A673 (cell line): ENCODE measurements at places on chromosomes 7 and 10.
A peak's percentile ranks its signal among the peaks of the same experiment; 100 is the strongest.

DNA sequence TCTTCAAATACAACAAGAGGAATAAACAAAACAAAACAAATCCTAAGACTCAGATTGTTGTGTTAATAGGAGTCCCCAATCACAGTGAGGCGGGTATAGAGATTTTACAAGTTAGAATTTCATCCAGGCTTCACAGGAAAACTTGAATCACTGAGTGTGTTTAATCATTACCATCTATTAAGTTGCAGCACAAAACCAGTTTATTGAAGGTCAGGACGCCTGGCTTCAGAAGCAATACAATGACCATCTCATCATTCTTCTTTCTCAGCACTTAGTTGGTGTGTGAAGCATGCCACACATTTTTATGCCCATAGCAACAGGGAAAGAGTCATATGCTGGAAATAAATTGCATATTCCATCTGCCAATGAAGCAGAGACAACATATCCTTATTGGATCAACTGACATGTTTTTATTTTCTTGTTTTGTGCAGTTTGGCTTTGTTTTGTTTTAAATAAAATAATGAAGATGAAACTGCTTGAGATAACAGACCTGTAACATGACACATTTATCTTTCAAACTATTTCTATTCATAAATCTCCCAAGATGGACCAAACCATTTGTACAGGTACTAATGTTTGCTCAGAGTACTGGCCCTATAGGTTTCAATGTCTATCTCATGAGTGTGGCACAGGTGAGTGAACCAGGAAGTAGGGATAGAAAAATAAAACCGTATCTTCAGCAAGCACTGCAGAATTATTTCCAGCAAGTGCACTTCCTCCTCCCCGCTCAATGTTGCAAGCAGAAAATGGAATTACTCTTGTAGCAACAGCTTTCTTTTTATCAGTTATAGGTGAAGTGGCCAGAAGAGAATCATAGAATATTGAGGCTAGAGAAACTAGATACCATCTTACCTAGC, 40.4 kb downstream of the TAC1 start:
- no peaks in the 10 kb centered on the region for H3K36me3 ChIP-seq
- no peak overlapping the region for H3K4me3 ChIP-seq
- no peaks in the 10 kb centered on the region for H3K27me3 ChIP-seq
- H3K4me1 ChIP-seq: no peaks in the 10 kb centered on the region
- DNase-seq: no peak

DNA sequence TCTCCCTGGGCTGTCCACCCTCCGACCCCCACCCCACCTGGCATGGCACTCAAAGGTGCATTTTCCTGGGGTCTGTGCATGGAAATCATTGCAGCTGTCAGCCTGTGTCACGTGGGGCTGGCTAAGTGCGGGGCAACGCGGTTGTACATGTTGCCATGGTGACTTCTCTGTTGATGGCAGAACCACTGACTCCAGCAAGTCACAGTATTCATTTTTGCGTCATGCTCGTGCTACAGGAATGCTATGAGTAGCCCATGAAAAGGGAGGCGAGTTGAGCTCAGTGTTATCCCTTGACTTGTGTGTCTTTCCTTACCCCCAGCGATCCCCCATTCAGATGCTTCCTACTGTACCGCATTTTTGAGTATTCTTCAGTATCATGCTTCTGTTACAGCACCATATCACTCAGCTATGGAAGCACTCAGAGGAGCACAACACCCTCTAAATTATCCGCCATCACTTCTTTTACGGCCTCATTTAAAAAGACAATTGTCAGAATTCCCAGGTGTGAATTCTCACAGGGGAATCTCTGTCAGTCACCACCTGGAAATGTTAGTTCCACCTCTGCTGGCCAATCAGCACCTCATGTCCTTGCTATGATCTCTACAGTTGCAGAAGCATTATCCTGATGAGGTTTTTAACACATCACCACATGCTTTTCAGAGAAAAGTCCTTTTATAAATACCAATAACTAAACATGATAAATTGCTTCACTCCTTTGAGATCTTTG, 194.4 kb upstream of the C7orf33 start:
- no peak for DNase-seq
- H3K27ac ChIP-seq: no peak overlapping the region
- no peaks in the 10 kb centered on the region for H3K36me3 ChIP-seq
- H3K4me1 ChIP-seq: no peaks in the 10 kb centered on the region
- H3K27me3 ChIP-seq: no peaks in the 10 kb centered on the region

GRCh38 chr10:46237815-46238510, 48.8 kb upstream of the ANTXRL start:
- no peaks in the 10 kb centered on the region for H3K4me1 ChIP-seq
- peaks cover 4% of the 10 kb centered on the region for H3K27me3 ChIP-seq
- H3K36me3 ChIP-seq: no peaks in the 10 kb centered on the region
- H3K4me3 ChIP-seq: no peak overlapping the region

DNA sequence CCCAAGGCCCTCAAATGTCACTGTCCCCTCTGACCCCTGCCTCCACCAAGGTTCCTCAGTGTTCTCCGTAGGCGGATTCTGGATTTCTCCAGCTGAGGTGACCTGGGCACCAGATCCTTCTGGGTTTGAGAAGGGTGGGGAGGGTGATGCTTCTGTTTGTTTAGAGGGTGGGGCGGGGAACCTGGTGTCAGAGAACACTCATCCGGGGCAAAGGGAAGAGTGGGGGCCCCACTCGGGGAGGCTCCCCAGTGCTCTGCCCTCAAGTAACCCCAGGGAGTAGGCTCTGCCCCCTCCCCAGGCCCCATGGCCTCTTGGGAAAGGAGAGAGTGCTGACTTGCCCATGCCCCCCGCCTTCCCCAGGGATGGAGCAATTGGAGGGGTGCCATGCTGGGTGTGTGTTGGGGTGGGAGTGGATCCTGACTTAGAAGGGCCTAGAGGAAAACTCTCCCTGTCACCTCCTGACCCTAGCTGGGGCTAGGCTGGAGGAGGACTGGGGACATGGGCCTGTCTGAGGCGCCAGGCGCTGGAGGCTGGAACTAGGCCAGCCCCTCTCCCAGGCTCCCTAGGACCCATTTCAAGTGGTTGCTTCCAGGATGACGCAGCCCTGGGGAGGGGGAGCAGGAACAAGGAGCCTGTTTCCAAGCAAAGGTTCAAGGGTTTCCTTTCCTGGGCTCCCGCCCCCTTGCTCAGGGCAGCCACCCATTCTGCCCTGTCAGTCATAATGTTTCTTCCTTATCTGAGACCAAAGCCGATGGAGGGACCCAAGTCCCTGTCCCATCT, 27.9 kb downstream of the KAZALD1 start:
- no peaks in the 10 kb centered on the region for H3K4me1 ChIP-seq
- H3K4me3 ChIP-seq: no peak overlapping the region
- peaks cover 53% of the 10 kb centered on the region for H3K27me3 ChIP-seq

DNA sequence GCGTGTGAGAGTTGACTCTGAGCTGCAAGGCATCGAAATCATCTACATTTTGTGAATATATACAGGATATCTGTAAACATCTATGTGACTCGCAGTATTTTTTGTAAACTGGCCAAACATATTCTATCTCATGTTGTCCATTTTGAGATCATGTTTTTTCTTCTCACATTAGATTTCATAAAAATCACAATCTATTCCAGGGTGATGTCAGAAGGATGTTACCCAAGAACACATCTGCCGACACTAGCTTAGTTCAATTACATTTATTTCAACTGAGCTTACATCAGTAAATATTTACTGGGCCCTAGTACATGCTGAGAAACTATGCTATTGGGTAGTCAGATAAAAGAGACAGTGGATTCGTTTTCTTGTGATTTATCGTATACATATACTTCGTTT, 2.5 kb upstream of the BUB3 start:
- H3K27me3 ChIP-seq: peaks cover 46% of the 10 kb centered on the region
- H3K4me1 ChIP-seq: peaks cover 6% of the 10 kb centered on the region
- no peak overlapping the region for H3K27ac ChIP-seq
- no peak overlapping the region for H3K4me3 ChIP-seq

- peaks cover 7% of the 10 kb centered on the region for H3K4me1 ChIP-seq
- H3K27ac ChIP-seq: no peak overlapping the region
- no peak overlapping the region for H3K4me3 ChIP-seq
Observed at GRCh38 chr10:23294638-23295247, 49.9 kb downstream of the C10orf67 start.

GRCh38 chr10:14383266-14383665, 52.5 kb upstream of the FRMD4A start:
- no peak overlapping the region for H3K27ac ChIP-seq
- no peaks in the 10 kb centered on the region for H3K4me1 ChIP-seq
- H3K4me3 ChIP-seq: no peak overlapping the region
- peaks cover 19% of the 10 kb centered on the region for H3K27me3 ChIP-seq
- H3K36me3 ChIP-seq: no peaks in the 10 kb centered on the region
- peak; percentile 19 for DNase-seq

- no peak overlapping the region for H3K27ac ChIP-seq
- H3K36me3 ChIP-seq: no peaks in the 10 kb centered on the region
- H3K4me3 ChIP-seq: no peak overlapping the region
- peaks cover 6% of the 10 kb centered on the region for H3K4me1 ChIP-seq
- no peaks in the 10 kb centered on the region for H3K27me3 ChIP-seq
Observed at GRCh38 chr10:3241274-3241921, 68.8 kb upstream of the PITRM1 start.

- H3K4me3 ChIP-seq: no peak overlapping the region
- DNase-seq: no peak
- peaks cover 36% of the 10 kb centered on the region for H3K4me1 ChIP-seq
- H3K36me3 ChIP-seq: no peaks in the 10 kb centered on the region
Observed at GRCh38 chr7:85103357-85103756, 83.5 kb downstream of the SEMA3D start.

DNA sequence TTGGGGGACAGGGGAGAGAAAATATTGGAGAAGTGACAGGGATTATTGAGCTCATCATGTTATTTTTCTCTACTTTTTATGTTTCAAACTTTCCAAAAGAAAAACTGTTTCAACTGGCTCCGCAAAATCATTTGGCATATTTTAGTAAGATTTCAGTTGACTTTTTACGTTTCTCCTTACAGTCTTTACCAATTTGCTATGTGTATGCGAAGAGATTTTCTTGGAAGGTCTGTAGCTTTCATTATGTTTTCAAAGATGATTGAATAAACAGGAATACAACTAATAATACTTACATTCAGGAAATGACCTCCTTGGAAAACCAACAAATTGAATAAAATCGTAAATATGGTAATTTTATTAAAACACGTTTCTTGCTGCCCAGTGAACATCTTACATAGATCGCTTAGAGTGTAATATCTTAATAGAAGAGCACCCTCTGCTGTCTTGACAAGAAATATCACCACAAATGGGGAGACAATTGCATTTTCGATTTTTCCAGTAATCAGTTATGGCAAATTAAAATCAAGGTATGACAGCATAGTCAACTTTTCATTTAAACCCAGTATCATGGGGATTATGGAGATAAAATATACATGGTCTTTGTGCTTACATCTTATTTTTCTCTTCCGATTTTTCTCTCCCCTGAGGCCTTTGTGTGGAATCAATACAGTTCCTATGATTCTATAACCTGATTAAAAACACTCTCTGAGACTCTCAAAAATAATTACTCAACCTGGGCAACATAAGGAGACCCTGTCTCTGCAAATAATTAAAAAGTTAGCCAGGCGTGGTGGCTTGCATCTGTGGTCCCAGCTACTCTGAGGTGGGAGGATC, 43.1 kb downstream of the MBL2 start:
- no peaks in the 10 kb centered on the region for H3K36me3 ChIP-seq
- no peaks in the 10 kb centered on the region for H3K4me1 ChIP-seq
- H3K27ac ChIP-seq: no peak overlapping the region
- no peaks in the 10 kb centered on the region for H3K27me3 ChIP-seq

- no peak overlapping the region for H3K27ac ChIP-seq
- DNase-seq: no peak
- no peak overlapping the region for H3K4me3 ChIP-seq
- H3K4me1 ChIP-seq: no peaks in the 10 kb centered on the region
- no peaks in the 10 kb centered on the region for H3K36me3 ChIP-seq
- peaks cover 9% of the 10 kb centered on the region for H3K27me3 ChIP-seq
Observed at GRCh38 chr10:49099046-49099445, 16.3 kb downstream of the VSTM4 start.

GRCh38 chr7:8387551-8388256, 45.7 kb upstream of the NXPH1 start:
- DNase-seq: no peak
- H3K27me3 ChIP-seq: peaks cover 34% of the 10 kb centered on the region
- no peak overlapping the region for H3K4me3 ChIP-seq
- no peak overlapping the region for H3K27ac ChIP-seq
- no peaks in the 10 kb centered on the region for H3K4me1 ChIP-seq

DNA sequence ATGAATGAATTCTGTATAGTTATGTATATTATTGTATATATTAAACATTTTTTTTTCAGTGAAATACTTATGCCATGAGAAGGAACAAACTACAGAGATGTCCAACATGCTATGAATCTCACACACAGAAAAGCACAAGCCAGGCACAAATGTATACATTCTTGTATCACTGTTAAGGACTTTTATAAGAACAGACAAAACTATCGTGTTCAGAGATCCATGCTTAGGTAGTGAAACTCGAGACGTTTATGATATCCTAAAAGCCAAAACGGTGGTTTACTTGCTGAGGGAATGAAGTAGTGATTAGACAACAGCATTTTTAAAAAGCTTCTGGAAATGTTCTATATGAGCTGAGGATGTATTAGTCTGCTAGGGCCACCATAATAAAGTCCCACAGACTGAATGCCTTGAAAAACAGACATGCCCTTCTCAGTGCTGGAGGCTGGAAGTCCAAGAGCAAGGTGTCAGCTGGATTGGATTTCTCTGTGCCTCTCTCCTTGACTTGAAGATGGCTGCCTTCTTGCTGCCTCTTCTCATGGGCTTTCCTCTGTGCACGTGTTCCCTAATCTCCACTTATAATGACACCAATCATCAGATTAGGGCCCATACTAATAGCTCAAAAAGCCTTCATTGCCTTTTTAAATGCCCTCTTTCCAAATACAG, 4.3 kb downstream of the MKI67 start:
- no peaks in the 10 kb centered on the region for H3K27me3 ChIP-seq
- no peak overlapping the region for H3K27ac ChIP-seq
- DNase-seq: peak; percentile 25
- peaks cover 15% of the 10 kb centered on the region for H3K4me1 ChIP-seq

DNA sequence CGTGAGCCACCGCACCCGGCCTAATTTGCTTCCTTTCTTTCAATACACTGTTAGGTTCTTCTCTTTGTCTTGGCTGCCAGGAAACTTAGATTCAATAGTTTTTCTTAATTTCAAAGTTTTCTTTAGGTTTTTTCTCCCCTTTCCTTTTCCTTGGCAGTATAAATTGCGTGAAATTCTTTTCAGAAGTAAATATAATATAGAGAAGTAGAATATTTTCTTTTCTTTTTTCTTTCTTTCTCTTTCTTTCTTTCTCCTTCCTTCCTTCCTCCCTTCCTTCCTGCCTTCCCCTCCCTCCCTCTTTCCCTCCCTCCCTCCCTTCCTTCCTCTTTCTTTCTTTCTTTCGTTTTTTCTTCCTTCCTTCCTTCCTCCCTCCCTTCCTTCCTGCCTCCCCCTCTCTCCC, 1.7 kb downstream of the LRGUK start:
- peaks cover 3% of the 10 kb centered on the region for H3K4me1 ChIP-seq
- no peaks in the 10 kb centered on the region for H3K36me3 ChIP-seq
- DNase-seq: no peak

DNA sequence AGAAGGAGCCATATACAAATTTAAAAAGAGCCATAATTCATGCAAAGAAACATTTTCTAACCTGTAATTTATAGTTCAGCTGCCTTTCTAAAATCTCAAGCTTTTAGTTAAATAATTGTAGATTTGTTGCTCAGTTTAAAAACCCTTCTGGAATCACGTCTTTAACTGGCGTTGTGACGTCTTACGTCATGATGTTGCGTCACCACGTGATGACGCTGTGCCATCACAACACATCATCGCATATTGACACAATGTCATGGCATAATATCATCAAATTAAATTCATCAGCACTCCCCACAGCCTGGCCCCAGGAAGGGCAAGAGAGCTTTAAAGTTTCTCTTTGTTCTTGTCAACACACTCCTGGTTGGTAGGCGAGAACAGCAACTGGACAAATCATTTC, 194.8 kb downstream of the GRM8 start:
- no peaks in the 10 kb centered on the region for H3K27me3 ChIP-seq
- no peak overlapping the region for H3K4me3 ChIP-seq
- DNase-seq: no peak
